ENCODE measurements at places on chromosomes 4 and X.

DNA sequence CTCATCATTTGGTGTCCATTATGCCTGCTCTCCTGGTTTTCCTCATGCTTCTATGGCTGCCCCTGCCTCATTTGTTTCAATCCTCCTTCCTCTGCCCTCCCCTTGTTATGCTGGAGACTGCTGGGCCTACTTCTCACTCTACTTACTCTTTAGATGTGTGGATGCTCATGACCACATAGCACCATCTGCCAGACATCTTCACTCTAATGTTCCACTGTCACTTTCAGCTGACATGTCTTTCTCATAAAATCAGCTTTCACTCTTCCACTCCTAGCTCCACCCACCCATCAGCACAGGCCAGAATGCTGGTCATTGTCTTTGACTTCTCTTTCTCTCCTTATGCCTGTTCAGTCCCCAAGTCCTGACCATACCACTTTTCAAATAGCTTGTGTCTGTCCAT, 86.8 kb downstream of the REPS2 start:
- no peak for DNase-seq

DNA sequence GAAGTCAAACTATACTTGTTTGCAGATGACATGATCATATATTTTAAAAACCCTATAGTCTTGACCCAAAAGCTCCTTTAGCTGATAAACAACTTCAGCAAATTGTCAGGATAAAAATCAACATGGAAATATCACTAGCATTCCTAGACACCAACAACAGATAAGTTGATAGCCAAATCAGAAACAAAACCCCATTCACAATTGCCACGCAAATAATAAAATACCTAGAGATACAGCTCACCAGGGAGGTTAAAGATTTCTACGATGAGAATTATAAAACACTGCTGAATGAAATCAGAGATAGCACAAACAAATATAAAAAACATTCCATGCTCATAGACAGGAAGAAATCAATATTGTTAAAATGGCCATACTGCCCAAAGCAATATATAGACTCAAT, 605.0 kb upstream of the GRIA3 start:
- DNase-seq = no peak

GRCh38 chr4:136922066-136922465, 610.2 kb downstream of the PCDH18 start:
- no peak for DNase-seq

GRCh38 chr4:103634236-103634635, 85.5 kb downstream of the TACR3 start:
- DNase-seq = no peak

DNA sequence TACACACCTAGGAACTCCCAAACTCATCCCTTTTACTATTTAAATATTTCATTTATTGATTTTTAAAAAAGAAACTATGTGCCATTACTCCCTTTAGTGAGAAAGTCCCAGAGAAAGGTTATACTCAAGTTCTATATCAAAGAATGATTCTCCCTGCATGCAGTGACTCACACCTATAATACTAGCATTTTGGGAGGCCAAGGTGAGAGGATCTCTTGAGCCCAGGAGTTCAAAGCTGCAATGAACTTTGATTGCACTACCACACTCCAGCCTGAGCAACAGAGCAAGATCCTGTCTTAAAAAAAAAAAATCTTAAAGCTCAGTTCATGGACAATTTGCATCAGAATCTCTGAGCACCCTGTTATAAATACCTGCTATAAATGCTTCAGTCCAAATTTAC, 9.2 kb upstream of the RBPJ start:
- no peak for DNase-seq

DNA sequence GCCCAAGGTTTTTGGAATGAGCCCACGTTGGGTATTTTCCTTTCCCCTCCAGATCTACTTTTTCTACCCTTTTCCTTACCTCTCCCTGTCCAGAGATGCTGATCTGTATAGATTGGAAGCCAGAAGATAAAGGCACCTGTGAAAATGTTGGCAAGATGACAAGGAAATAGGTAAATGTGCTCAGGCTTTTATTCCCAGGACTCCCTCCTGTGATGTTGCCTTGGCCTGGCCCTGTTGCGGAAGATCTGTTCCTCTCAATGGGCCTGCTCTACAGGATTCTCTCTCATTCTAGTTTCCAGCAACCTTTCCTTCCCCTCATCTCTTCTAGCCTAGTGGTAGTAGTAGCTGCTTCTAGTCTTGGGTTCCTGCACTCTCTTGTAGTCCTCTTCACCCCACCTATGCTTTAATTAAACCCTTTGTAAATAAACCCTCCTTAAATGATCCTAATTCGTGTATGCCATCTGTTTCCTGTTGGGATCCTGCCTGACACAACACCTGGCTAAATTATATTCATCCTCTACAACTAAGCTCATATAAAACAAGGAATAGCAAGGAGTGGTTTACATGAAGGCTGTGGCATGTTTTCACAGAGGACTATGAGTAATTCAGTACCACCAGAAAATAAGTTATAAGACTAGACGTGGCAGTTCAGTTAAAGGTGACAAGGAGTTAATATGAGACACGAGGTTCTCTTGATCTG, 95.7 kb upstream of the MAOA start:
- DNase-seq = no peak
